Fibroblast of the conjunctiva (primary cell): ENCODE measurements at places on chromosomes 7 and 10.

GRCh38 chr7:108409146-108409545, 47.1 kb downstream of the NRCAM start:
- no peak for DNase-seq

DNA sequence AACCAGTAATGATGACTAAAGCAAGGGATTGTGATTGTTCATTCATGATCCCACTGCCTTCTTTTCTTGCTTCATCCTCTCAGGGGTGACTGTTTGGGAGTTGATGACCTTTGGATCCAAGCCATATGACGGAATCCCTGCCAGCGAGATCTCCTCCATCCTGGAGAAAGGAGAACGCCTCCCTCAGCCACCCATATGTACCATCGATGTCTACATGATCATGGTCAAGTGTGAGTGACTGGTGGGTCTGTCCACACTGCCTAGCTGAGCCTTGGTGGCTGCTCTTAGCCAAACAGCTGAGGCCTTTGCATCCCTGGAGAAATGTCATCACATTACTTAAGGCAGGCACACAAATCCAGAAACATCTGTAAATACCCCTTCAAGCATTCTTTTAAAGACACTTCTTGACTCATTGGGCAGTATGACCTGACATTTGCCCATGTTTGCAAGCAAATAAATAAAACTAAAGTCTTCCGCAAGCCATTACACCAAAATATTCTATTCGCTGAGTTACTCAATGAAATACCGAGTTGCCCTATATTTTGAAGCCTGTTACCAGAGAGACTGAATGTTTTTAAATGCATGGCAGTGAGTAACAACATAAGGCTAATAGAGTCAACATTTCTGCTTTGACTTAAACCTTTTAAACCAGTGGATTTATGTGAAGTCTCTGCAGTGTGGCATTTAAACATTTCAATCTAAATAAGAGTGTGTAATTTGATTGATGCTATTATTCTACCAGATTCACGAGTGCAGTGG, 166.3 kb upstream of the LANCL2 start:
- DNase-seq: no peak

DNA sequence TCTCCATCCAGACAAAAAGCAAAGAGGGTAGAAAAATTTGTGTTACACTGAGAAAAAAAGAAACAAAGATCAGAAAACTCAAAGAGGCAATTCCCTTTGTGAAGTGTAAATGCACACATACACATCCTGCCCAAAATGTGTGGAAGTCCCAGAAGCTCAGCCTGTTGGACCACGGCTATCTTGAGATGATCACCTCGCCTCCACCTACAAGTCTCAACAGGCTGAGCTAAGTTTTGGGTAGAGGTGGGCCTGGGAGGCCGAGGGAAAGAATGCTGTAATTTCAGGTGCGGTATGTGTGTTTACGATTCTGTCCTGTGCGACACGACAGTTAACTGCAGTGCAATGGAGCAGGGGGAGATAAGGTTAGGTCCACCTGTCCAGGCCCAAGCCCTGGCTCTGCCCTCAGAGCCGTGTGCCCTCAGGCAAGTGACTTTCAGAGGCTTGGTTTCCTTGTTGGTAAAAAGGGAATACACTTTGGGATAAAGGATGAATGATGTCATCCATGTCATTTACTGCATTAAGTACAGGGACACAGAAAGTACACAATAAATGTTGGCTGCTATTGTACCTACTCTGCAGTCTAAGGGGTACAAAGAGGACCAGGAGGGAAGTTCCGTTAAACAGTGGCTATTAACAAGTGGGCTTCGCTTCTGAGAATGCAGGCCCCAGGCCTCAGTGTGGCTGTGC, 67.3 kb downstream of the AFAP1L2 start:
- no peak for DNase-seq

- no peak for DNase-seq
Observed at GRCh38 chr10:110278562-110279406, 25.9 kb downstream of the SMNDC1 start.

DNA sequence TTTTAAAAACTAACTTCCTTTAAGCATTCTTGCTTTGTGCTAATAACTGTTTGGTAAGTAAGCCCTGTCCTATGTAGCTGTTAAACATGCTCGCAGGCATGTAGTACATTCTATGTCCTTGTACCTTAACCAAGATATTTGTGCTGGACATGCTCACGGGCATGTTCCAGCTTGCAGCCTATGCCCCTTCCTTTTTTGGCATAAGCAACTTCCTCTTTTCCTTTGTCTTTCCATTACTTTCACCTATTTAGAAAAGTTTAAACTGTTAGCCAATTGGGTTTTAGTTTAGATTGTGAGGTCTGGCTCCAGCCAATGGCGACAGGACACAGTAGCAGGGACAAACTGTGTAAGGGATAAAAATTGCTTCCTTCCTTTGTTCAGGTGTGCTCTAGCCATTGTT, 14.4 kb upstream of the APBB1IP start:
- no peak for DNase-seq
